ENCODE measurements at places on chromosomes 5 and 9.

- no peak for DNase-seq
These were observed 17.8 kb downstream of the ITK start for GRCh38 chr5:157198277-157198986.

DNA sequence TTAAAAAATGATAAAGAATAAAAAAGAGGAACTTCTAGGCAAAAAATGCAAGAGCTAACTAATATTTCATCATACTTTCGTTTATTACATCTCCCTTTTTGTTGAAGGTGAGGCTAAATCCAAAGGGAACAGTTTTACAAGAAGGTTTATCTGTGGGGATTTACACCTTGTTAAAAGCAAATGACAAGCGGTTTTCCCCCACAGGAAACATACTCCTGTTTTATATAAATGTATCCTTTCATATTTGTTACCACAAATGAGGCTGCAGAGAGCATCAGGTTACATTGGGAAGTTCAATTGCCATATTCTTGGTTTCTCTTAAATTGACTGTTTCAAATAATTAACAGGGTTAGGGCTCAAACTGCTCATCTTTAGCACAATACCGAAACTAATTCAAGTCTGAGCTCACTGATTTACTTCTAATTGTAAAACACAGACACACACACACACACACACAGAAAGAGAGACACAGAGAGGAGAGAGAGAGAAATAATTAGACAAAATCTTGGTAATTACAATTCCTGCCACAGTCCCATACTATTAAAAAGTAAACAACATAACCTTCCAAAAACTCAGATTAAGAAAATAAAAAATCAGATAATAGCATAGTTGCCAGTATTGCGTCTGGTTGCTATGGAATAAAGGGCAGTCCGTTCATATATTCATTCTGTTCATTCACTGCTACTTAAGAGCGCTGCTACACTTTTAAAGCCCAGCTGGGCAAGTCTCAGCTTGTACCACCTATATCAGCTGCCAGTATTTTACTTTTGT, 17.1 kb downstream of the RFX3 start:
- DNase-seq: no peak

DNA sequence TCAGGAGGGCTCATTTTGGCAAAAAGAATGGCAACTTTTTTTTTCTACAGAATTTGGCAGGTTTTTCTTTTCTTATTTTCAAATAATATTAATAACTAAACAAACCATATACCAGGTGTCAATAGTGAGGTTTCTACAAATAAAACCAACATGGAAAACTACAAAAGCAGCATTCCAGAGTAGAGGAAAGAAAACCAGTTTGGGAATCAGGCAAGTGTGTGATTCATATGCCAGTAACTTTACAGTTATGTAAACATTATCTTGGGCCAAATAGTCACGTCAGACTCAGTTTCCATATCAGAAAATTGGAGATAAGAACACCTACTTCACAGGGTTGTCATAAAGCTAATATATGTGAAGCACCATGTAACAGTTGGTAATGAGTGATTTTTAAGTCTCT, 51.7 kb downstream of the FBXW11 start:
- DNase-seq: no peak

GRCh38 chr9:23557689-23558088, 268.4 kb downstream of the ELAVL2 start:
- no peak for DNase-seq

- DNase-seq: no peak
These were observed 257.8 kb downstream of the GOLPH3 start for GRCh38 chr5:31916327-31916726.

- no peak for DNase-seq
These were observed 3.8 kb downstream of the ARSI start for GRCh38 chr5:150298701-150299451.

DNA sequence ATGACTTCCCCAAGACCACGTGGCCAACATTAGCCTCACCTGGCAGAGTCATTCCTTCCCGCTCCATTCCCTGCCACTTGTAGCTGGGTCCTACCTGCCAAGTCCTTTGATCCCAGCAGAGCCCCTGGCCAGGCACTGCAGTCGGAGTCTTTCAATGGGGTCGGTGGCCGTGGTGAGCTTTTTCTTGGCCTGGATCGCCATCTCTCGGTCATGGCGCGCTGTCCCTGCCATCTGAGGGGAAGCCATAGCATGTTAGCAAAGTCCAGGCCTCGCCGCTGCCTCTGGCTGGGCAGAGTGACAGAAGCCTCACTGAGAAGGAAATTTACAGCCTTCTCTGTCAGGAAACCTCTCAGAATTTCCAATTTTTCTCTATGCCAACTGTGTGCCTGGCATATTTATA, 17.5 kb downstream of the CAPSL start:
- DNase-seq: no peak

GRCh38 chr9:87319656-87320055, 178.0 kb upstream of the DAPK1 start:
- DNase-seq: no peak
